Midbrain (tissue), 1 donor: ENCODE measurements at places on chromosomes 12 and 14.

GRCh38 chr14:93977790-93978581, 1.6 kb upstream of the ASB2 start:
- DNase-seq = no peak

- no peak for DNase-seq
These were observed 104.1 kb upstream of the RAP1B start for GRCh38 chr12:68506619-68507018.

DNA sequence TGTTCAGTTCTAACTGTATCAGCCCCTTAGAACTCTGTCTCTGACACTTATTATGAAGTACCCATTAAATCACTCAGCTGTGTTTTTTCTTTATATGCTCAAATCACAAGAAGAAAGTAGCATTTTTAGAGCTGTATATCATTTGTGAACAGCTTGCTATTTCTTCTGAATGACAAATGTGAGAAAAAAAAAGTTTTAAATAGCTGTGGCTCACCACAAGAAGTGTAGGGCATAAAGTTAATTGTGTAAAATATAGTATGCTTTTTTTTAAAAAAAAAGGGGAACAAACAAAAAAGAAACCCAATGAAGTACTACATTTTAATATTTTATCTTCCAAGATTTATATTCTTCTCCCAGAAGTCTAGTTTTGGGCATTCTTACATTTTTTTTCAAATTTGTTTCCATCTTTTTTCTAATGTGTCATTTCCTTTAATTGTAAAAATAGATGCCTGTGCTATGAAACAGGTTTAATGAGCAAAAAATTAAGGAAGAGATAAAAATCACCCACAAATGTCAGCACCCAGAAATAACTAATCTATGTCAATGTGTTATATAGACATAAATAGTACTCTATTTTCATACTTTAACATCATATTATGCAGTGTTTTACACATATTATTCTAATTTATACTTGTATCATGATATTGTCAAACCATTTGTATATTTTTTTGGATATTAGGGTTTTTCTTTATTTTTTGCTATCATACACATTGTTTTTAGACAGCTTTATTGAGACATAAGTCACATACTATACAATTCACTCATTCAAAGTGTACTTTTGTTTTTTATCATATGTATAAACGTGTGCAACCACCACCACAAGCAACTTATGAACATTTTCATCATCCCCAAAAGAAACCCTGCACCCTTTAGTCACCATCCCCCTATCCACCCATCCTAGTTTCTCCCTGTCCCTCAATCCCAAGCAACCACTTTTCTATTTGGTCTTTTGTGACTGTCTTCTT, 22.4 kb upstream of the LRRK2 start:
- no peak for DNase-seq

DNA sequence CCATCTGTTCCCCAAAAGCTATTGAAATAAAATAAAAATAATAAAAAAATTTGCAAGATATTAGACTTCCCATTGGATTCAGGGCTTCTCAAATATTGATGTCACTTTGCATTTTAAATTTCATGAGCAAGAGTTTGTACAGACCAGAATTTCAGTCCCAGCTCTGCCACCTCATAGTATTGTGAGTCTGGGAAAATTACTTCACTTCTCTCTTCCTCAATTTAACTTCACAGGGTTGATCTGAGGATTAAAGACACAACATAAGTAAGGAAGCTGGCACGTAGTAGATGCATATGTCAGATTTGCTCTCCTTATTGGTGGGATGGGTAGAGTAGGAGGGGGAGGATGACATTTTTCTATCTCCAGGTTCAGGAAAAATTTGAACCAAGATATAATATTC, 32.8 kb downstream of the COX8C start:
- DNase-seq = no peak

DNA sequence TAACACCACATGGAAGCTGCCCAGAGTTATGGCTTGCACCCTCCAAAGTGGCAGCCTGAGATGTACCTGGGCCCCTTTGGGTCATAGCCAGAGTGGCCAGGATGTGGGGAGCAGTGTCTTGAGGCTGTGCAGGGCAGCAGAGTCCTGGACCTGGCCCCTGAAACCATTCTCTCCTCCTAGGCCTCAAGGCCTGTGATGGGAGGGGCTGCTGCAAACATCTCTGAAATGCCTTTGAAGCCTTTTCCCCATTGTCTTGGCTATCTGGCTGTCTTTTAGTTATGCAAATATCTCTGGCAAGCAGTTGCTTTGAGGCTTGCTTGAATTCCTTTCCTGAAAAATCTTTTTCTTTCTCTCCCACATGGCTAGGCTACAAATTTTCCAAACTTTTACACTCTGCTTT, 356.5 kb downstream of the DAD1 start:
- no peak for DNase-seq

- peak; percentile 65 for DNase-seq
These were observed 21.3 kb downstream of the TBX3 start for GRCh38 chr12:114662512-114663177.

GRCh38 chr12:90974286-90974685, 19.3 kb upstream of the CCER1 start:
- no peak for DNase-seq

- no peak for DNase-seq
These were observed 58.3 kb upstream of the LTA4H start for GRCh38 chr12:96093543-96094196.

- peak; percentile 27 for DNase-seq
These were observed 3.0 kb downstream of the ETV6 start for GRCh38 chr12:11652351-11653040.

DNA sequence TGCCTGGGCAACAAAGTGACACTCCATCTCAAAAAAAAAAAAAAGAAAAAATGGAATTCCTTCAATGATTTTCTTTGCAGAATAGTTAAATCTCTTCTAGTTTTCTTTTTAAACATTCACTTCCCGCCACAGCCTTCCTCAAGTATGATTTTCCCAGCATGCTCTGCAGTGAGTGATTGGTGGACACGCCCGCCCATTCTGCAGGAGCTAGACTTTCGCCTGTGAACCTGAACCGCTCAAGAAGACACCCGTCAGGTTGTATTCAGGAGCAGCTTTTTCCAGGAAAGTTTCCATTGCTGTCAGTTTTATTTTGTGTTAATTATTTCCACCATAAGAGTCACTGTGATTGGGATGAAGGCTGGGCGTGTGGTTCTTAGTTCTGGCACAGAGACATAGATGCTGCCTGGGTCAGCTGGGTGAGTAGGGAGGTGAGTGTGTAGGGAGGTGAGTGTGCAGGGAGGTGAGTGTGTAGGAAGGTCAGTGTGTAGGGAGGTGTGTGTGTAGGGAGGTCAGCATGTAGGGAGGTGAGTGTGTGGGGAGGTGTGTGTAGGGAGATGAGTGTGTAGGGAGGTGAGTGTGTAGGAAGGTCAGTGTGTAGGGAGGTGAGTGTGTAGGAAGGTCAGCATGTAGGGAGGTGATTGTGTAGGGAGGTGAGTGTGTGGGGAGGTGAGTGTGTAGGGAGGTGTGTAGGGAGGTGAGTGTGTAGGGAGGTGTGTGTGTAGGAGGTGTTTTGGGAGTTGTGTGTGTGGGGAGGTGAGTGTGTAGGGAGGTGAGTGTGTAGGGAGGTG, 76.2 kb downstream of the KIF26A start:
- no peak for DNase-seq

DNA sequence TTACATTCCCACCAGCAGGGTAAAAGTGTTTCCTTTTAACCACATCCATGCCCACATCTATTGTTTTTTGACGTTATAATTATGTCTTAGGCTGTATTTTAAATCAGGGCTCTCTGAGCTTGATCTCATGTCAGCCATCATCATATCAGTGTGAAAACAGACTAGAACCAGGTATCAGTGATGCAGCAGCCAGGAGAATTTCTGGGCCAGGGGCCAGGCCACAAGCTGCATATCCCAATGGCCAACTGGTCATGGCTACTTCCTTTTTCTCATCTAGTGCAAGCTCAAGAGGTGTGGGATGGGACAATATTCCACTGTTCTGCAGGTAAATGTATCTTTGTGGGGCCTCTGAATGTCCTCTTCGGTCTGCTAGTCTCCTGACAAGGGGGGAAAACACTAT, 125.1 kb downstream of the CRADD start:
- DNase-seq = no peak

DNA sequence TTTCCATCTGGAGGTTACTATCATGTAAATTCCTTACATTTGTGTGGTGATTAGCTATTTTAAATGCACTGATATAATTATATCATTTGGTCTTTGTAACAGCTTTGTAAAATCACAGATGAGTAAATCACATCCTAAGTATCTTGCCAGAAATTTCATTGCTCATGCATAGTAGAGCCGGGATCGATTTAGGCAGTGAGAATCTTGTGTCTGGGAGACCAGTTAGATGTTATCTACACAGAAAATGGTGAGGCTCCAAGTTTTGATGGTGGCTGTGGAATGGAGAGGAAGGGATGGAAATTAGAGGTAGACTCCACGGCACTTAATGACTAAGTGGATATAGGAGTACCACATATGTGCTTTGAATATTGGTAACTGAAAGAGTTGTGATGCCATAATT, 156.3 kb downstream of the MSRB3 start:
- no peak for DNase-seq

DNA sequence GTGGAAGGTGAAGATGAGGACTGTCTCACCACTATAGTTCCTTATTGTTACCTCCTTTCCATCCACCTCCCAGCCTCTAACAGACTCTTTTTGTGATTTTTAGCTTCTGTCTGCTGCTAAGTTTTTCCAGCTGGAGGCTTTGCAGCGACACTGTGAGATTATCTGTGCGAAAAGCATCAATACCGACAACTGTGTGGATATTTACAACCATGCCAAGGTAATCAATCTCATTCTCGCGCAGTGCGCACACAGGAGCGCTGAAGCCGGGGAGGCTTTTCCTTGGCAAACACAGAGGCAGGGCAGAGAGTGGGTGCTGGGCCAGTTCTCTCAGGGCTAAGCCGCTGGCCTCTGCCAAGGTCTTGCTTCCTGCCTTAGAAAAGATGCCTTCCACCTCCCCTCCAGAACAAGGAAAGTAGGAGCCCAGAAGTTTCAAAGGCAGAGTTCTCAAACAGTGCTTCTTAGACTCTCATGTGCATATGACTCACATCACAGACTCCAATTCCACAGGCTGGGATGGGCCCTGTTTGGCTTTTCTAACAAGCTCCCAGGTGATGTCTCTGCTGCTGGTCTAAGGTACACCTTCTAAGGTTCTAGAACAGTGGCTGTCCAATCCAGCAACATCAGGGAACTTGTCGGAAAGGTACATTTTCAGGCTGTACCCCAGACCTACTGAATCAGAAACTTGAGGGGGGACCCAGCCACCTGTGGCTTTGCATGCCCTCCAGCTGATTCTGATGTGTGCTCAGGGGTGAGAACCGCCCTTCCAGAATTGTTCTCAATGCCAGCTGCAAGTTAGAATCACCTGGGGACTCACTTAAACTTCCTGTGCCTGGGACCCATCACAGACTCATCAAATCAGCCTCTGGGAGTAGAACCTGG, 33.8 kb upstream of the PWP1 start:
- peak; percentile 27 for DNase-seq

DNA sequence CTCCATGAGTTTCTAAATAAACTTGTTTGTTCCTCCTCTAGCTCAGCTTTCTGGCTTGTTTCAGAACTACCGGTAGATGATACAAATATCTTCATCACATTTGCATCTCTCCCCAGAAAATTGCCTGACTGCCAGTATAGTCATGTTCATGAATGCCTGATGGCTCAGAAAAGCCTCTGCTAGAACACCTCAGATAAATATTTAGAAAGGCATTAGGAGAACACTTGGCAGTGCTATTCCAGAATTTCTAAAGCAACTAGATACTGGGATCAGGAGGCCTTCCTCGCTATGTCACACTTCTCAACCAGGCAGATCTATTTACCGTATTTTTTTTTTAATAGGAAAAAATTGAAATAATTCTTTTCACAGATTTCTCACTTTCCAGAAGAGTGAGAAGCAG, 32.3 kb upstream of the KRAS start:
- no peak for DNase-seq
